AG09319 (cell line): ENCODE measurements at places on chromosomes 3 and 15.

GRCh38 chr3:56111606-56112304, 356.5 kb downstream of the ERC2 start:
- DNase-seq: peak; percentile 89

- no peak for DNase-seq
These were observed 38.7 kb upstream of the CA12 start for GRCh38 chr15:63420333-63420747.

DNA sequence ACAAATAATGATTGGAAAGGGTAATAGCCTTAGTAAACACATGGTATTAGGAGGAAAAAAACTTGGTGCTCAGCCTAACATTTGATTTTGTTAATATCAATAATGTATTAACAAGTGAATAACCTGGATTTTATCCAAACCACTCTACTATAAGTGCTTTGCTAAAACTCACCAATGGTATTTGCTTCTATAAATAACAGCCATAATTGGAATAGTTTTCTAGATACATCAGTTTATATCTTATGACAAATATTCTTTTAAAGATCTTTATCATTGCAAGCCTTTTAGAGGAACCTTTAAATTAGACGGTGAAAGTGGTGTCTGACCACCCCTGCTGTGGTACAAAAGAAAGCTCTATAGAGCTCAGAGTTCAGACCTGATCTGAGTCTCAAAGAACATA, 123.9 kb downstream of the SHOX2 start:
- DNase-seq: no peak

- no peak for DNase-seq
These were observed 151.4 kb downstream of the PLD1 start for GRCh38 chr3:171658841-171659240.

- DNase-seq: no peak
These were observed 2.9 kb upstream of the ANP32A start for GRCh38 chr15:68823561-68823960.

DNA sequence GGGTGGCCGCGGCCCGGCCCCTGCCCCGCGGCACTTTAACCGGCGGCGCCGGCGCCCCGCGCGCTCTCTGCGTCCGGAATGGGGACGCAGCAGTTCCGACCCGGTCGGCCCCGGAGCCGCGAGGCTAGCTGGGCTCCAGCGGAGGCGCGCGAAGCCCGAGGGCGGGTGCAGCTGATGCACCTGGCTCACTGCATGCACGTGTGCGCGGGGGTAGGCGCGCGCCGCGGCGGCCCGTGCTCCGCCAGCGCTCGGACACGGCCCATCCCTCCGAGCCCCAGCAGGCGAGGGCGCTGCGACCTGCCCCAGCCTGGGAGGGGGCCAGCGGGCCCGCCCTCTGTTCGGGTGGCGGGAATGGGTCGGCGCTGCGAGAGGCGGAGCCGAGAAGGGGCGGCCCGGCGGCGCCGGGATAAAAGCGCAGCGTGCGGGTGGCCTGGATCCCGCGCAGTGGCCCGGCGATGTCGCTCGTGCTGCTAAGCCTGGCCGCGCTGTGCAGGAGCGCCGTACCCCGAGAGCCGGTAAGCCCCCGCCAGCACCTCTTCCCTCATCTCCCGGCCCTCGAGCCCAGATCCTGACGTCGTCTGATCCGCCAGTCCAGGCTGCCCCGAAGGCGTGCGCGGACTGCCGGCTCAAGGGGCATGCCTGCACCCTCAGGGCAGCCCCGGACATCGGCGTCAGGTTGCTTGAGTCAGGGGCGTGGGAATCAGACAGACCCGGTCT, at the start of the genes CHDH and IL17RB:
Gene CHDH, minus strand, starts transcription at position 286 of the 717 bp plus-strand sequence. CDS start 22,411 bp downstream, outside the sequence.
Gene IL17RB, plus strand, starts transcription at position 435 of the 717 bp plus-strand sequence. Its CDS starts 21 bp downstream, at position 456.
- DNase-seq: no peak

GRCh38 chr15:58504674-58505234, 73.0 kb downstream of the LIPC start:
- DNase-seq: no peak

DNA sequence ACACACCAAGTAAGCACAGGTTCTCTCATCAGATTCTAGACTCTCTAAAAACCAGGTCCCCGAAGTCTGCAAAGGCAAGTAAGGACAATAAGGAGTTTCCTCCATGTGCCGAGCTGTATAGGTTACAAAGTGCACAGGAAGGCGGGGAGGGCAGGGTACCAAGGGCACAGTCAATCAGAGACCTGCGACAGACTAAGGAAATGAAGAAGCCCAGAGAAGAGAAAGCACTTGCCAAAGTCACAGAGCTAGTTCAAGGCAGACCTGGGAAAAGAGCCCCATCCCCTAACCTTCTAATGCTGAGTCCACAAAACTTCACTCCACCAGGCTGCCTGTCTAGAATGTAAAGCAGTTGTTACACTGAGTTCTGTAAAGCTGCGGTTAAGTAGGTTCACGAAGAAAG, 1.7 kb downstream of the SEC13 start:
- DNase-seq: no peak

- peak; percentile 79 for DNase-seq
These were observed 62.1 kb upstream of the XCR1 start for GRCh38 chr3:46089237-46090011.

DNA sequence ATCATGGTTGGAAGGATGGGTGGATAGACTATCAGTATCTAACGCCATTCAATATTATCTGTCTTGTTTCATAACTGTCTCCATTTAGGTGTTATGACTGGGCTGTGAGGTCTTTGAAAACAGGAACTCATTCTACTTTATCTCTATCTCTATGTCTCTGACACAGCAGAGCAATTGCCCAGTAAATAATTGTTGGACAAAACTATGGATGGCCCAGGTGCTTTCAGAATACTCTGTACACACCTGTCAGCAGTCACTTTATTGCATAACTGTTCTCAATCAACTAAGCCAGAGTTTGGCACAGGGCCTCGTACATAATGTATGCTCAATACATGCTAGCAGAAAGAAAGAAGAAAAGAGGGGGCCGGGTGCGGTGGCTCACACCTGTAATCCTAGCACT, 210.3 kb downstream of the OPA1 start:
- no peak for DNase-seq

DNA sequence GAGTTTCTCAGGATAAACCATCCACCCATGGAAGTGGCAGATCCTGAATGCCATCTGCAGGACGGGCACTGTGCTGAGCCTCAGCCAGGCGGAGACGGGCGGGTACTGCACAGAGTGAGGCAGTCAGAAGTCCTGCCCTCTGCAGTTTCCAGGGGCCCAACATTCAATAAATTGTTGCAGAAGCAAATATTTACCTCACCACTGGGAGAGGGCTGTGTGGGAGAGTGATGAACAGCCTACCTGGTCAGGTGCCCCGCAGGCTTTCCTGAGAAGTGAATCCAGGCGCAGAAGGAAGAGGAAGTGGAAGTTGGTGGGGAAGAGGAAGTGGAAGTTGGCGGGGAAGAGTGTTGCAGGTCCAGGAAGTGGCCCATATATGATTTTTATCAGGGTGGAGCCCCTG, 100.8 kb downstream of the SLCO3A1 start:
- no peak for DNase-seq
